ENCODE measurements at places on chromosomes 6 and 20.

GRCh38 chr6:22827760-22828159 lies 258.4 kb downstream of the HDGFL1 start:
- no peak for DNase-seq

- DNase-seq = no peak
These were observed 686 bp downstream of the ZGPAT start for GRCh38 chr20:63708301-63709148.

DNA sequence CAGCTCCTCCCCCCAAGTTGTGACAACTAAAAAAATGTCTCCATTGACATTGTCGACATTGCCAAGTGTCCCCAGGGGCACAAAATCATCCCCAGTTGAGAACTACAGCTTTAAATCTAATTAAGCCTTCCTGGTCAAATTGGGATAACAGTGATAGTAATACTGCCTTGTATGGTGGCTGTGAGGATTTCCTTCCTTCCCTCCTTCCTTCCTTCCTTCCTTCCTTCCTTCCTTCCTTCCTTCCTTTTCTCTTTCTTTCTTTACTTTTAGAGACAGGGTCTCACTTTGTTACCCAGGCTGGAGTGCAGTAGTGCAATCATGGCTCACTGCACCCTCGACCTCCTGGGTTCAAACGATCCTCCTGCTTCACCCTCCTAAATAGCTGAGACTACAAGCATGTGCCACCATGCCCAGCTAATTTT lies 29.5 kb upstream of the ARFGEF2 start:
- DNase-seq = no peak

DNA sequence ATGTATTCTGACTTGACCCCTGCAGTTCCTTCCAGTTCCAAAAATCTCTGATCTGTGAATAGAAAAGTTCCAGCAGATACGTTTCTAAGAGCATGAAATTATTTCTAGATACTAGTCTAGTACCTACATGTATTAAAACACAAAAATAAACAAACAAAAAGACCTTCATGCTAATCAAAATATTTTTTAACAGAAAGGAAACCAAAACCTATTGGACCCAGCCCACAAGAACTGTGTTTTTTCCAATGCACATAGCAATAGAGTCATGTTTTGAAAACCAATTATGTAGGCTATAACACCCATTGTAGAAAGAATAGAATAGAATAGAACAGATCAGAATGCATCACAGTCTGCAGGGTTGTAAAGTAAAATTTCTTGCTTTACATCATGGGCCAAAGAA lies 158.6 kb upstream of the TNFAIP3 start:
- DNase-seq = no peak

- DNase-seq = no peak
These were observed 23.4 kb downstream of the COL21A1 start for GRCh38 chr6:56223995-56224394.

- no peak for DNase-seq
These were observed 2.8 kb upstream of the OOEP start for GRCh38 chr6:73372516-73372915.

DNA sequence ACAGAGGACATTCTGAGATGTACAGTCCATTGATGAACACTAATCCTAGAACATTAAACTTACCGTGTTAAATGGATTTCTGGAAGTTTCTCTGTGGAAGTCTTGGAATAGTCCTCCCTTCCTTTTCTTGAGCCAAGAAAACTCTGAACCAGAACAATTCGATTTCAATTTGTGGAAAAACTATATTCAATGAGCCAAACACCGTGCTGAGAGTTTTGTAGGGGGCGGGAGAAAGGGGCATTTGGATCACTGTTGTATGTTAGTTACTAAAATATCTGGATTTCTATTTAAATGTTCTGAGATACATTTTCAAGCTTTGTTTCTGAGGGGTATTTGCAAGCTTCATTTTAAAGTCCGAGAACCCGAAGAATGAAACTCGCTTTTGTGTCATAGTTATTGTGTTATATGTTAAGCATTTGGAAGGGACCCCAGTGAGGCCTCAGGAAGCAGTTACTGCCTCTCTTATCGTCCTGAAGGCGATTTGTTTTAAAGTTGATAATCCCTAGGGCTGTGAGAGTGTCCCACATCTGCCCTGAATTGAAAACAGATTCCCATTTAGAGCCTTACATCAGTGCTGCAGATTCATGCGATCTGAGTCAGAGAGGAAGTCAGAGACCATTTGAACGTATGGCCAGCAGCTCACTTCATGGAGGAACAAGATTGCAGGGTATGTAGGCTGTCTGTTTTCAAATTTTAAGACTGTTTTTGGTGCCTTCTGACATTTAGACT lies 70.8 kb upstream of the SASH1 start:
- DNase-seq = no peak

GRCh38 chr20:576156-576555 lies 32.6 kb upstream of the CSNK2A1 start:
- no peak for DNase-seq

Measured in nephron progenitor cell (in vitro differentiated cells).